ENCODE measurements at places on chromosomes 2 and 18.

DNA sequence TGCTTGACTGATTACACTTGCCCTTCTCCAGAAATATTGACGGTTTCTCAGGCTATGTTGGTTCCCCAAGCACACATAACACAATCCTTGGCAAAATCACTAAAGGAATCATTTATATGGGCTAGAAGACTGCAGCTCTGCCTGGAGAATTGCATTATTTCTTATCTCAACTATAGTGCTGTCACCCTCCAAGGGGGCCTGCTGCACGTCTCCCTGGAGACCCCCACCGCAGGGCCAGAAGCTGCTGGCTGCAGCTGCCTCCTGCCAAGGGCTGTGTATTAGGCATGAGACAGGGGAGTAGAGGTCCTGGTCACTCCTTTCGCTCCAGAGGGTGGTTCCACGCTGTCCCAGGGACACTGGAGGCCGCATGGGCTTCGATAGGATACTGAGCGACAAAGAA is 76.6 kb downstream of the LRRC30 start:
- DNase-seq, result no peak

- DNase-seq, result no peak
Measured at GRCh38 chr18:23881778-23882177, 132.8 kb upstream of the TTC39C start.

GRCh38 chr18:8548186-8548585 is 61.1 kb upstream of the RAB12 start:
- DNase-seq, result no peak

GRCh38 chr2:16262526-16263178 is 322.3 kb downstream of the MYCN start:
- no peak for DNase-seq

DNA sequence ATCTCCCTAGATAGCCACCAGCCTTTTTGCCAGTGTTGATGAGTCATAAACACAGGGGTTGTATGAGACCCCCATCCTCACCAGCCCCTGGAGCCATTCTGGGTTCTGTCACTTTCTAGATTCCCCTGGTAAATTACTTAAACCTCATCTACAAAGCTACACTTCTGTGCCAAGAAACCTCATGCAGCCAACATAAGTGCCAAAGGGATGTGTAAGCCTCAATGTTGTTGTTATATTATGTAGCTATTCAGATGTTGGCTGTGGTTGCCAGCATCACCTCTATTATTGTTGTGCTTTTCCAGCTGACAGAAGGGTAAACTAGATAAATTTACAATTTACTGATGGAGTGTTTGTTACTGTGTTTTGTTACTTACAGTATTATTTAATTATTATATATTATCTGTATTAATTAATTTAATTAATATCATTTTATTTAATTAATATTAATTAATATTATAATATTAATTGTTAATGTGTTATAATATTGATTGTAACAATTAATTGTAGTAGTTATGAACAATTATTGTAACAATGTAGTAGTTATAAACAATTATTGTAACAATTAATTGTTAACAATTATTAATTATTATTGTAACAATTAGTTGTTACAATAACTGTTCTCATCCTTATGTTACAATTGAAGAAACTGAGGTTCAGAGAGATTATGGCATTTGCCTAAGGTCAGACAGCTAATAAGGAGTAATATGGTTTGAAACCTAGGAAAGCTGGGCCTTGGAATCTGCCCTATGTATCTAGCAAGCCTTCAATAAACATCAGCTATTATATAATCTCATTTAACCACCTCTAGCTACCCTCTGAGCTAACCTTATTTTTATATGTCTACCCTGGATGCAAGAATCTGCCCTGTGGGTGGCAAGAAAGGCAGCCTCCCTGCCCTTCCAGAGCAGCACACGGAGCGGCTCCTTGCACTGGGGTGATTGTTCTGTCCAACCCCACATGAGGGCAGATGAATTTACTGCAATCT is 36.1 kb downstream of the PSTPIP2 start:
- DNase-seq, result no peak

DNA sequence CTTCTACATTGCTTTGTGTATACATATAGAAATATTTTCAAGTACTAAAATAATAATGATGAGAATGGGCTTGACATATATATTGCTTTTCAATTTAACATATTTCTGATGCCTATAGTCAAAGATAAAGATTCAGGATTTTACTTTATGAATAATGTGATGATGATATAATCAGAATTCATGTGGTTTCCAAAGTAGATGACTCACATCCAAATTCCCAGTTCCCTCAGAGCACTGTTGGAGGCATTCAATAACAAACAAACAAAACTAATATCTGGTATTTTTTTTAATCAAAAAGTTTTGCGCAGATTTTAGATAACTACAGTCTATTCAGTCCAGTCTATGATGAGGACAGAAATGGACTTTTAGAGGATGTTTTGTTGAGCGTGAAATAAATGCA is 2094.5 kb upstream of the CELF4 start:
- no peak for DNase-seq

GRCh38 chr2:145090841-145091761 is 571.2 kb upstream of the ZEB2 start:
- DNase-seq, result no peak

All from activated effector memory CD4-positive, alpha-beta T cell treated with anti-CD3 and anti-CD28 coated beads, Interleukin-2, amount 50 U/mL, for 16 hours (primary cell).